ENCODE measurements at places on chromosomes 6 and 20.

- H3K4me3 ChIP-seq: no peak overlapping the region
- no peak overlapping the region for H3K27ac ChIP-seq
- H3K36me3 ChIP-seq: no peaks in the 10 kb centered on the region
- H3K27me3 ChIP-seq: no peaks in the 10 kb centered on the region
- no peak for DNase-seq
Observed at GRCh38 chr6:74534465-74535211, 671.2 kb downstream of the COL12A1 start.

GRCh38 chr6:146253691-146254090 is 224.8 kb downstream of the GRM1 start:
- no peaks in the 10 kb centered on the region for H3K36me3 ChIP-seq
- H3K4me3 ChIP-seq: no peak overlapping the region
- no peaks in the 10 kb centered on the region for H3K4me1 ChIP-seq

DNA sequence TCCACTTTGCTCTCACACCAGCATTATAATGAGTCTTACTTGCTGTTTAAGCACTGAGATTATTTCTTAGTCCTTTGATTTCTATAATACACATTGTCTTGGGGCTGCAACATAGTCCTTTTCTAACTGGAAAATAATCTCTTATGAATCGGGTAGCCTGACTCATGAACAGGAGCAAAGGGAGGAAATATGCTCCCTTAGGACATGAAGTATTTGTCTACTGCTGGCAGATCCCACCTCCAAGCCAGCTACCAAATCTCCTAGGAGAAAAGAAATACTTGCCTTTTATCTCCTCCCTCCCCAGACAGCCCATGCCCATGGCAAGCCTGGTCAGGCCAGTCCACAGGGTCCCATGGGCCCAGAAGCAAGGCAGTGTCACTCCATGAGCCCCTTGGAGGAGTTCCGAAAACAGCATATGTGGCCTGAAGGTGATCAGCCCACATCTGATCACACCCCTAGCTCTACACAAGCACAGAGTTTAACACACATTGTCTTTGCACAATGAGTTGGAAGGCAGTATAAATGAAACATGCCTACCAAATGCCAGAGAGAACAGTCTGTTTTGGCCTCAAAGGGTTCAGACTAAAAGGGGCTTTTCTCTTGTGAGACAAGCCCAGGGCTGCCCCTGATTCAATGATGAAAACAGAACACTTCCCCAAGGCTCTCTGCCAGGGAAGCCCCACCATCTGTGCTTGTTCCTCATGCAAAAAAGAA is 37.1 kb upstream of the SLC4A11 start:
- peaks cover 17% of the 10 kb centered on the region for H3K4me1 ChIP-seq
- DNase-seq: no peak
- H3K36me3 ChIP-seq: peaks cover 29% of the 10 kb centered on the region
- H3K27ac ChIP-seq: no peak overlapping the region

- no peaks in the 10 kb centered on the region for H3K36me3 ChIP-seq
- H3K4me1 ChIP-seq: no peaks in the 10 kb centered on the region
Observed at GRCh38 chr6:55654445-55654844, 75.5 kb upstream of the HMGCLL1 start.

DNA sequence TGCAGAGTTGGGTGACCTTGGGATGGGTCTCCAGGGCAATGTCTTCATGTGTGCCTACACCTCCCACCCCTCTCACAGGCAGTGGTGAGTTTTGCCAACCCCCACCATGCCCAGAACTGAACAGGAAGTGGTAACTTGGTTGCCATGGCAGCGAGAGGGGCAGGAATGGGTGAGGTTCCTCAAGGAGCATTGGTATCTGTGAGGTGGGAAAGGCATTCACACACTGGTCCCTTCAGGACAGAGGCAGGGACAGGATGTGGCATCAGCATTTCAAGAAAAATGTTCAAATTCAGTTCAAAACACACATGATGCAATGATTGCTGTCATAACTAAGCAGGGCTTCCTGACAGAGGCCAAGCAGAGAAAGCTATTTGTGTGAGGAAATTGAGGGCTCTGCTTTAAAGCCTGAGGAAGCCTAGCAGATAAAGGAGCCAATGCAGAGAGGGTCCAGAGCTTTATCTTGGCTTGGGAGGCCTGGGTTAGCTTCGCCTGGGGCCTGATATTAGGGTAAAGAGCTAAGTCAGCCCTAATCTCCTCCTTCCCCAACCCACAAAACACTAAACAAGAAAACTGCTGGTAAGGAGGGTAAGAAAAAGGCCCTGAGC is 551 bp downstream of the TREML2 start:
- DNase-seq: no peak
- peak overlapping the region; percentile 62 for H3K27ac ChIP-seq
- peaks cover 3% of the 10 kb centered on the region for H3K4me1 ChIP-seq
- H3K4me3 ChIP-seq: no peak overlapping the region
- H3K27me3 ChIP-seq: no peaks in the 10 kb centered on the region

- no peak for DNase-seq
- no peak overlapping the region for H3K27ac ChIP-seq
- no peak overlapping the region for H3K4me3 ChIP-seq
- no peaks in the 10 kb centered on the region for H3K27me3 ChIP-seq
- H3K4me1 ChIP-seq: peaks cover under 1% of the 10 kb centered on the region
Observed at GRCh38 chr6:57102976-57103375, 13.0 kb downstream of the ZNF451 start.

GRCh38 chr6:119137194-119138072 is 59.0 kb upstream of the FAM184A start:
- no peaks in the 10 kb centered on the region for H3K36me3 ChIP-seq
- no peaks in the 10 kb centered on the region for H3K27me3 ChIP-seq
- no peak overlapping the region for H3K4me3 ChIP-seq
- H3K4me1 ChIP-seq: peaks cover 7% of the 10 kb centered on the region
- no peak for DNase-seq

DNA sequence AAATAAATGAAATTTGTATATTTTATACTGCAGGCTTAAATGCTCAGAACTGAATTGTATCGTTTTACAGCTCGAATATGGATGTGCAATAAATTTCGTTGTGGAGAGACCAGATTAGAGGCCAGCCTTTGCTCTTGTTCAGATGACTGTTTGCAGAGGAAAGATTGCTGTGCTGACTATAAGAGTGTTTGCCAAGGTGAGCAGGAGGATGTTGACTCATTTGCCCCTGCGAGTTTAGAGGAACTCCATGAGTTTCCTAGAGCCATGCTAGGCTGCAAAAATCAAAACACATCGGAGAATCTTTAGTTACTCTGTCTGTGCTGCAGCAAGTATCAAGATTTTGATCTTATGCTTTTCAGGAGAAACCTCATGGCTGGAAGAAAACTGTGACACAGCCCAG is 15.4 kb downstream of the ENPP3 start:
- no peaks in the 10 kb centered on the region for H3K4me1 ChIP-seq
- H3K27me3 ChIP-seq: no peaks in the 10 kb centered on the region
- no peak for DNase-seq
- no peak overlapping the region for H3K27ac ChIP-seq

DNA sequence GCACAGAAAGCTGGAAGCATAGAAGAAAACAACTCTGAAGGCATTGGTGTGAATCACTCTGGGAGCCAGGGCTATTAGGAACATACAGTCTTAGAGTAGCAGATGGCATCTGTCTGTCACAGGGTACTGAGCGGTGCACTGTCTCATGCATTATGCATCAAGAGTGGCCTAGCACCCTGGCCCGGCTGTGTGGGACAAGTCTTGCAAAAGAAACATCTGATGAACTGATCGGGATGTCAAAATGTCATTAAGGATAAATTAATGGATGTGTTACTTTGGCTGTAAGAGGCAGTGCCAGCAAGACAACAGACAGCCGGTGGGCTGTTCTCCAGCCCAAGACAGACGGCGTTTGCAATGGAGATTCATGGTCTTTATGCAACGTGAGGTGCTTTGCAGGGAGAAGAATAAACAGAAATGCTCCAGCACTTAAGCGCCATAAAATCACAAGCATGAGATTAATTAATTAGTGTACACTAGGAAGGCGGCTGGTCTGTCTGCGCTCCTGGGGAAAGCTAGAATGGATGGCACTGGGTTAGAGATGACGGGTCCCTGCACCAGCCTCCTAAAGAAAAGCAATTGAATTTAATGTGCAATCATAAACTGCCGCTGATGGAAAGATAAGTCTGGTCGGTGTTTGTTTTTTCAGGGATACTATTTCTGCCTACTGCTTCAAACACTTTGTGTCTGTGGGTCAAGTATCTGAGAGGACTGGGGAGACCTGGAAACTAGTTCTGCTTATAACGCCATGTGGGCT is 600.6 kb upstream of the CHD6 start:
- H3K27ac ChIP-seq: no peak overlapping the region
- H3K27me3 ChIP-seq: peaks cover 14% of the 10 kb centered on the region
- H3K4me1 ChIP-seq: no peaks in the 10 kb centered on the region

GRCh38 chr6:13677878-13678254 is 33.8 kb downstream of the RANBP9 start:
- H3K4me1 ChIP-seq: no peaks in the 10 kb centered on the region
- H3K36me3 ChIP-seq: no peaks in the 10 kb centered on the region
- H3K27me3 ChIP-seq: no peaks in the 10 kb centered on the region
- H3K27ac ChIP-seq: no peak overlapping the region
- H3K4me3 ChIP-seq: no peak overlapping the region

DNA sequence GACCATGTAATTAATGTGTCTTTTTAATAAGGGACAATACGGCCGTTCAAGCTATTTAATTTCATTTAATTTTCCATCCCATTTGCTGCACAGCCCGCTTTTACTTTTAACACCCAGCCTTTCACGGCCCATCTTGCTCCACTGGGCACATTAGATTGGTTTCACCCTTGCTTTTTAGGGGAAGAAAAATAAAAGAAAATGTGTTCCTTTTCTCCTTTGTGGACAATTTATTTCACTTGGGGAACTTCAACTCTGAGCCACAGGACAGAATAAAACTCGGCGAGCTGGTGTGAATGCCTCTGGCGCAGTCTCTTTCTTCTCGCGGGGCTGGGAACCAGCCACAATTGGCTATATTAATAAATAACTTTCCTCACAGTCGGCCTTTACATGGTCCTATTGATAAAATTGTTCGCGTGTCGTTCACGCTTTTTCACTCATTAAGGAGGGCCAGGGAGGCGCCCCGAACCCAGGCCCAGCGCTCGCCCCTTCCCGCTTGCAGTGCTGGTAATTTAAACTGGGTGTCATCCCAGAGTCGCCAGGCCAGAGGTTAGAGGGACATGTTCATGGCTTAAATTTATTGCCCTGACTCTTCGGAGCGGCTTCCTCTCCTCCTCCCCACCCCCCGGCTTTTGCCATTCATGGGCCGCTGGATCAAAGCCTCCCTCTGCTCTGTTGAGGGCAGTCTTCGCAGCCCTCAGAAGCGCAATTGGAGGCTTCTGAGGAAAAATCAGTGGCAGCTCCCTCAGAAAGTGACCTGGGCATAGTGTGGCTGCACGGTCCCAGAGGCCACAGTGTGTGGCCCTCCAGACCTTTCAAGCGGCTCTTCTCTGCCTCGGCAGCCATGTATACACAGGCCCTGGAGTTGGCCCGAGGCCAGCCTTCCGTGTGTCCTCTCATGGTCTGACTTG is 2.2 kb upstream of the PRDM13 start:
- peaks cover 12% of the 10 kb centered on the region for H3K4me1 ChIP-seq
- no peaks in the 10 kb centered on the region for H3K36me3 ChIP-seq
- no peak overlapping the region for H3K27ac ChIP-seq
- DNase-seq: no peak
- H3K27me3 ChIP-seq: peaks cover 100% of the 10 kb centered on the region
- H3K4me3 ChIP-seq: no peak overlapping the region

DNA sequence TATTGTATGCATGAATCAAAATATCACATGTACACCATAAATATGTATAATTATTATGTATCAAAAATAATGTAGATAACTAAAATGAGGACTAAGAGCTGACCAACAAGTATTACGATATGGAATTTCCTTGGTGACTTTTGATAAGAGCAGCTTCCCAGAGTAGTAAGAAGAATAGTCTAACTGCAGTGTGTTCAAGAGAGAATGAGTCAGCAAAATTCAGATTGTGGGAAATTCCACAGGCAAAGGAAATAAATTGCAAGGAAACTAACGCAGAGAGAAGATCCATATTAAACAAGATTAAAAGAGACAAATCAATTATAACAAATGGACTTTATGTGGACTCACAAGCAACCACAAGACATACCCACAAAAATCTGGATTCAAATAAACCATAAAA is 26.4 kb downstream of the FRK start:
- no peaks in the 10 kb centered on the region for H3K27me3 ChIP-seq
- DNase-seq: no peak
- no peak overlapping the region for H3K27ac ChIP-seq
- peaks cover 8% of the 10 kb centered on the region for H3K4me1 ChIP-seq

- no peak overlapping the region for H3K4me3 ChIP-seq
- H3K36me3 ChIP-seq: no peaks in the 10 kb centered on the region
- no peaks in the 10 kb centered on the region for H3K4me1 ChIP-seq
- no peak overlapping the region for H3K27ac ChIP-seq
Observed at GRCh38 chr20:59485576-59486454, 118.5 kb upstream of the PHACTR3 start.

- H3K4me3 ChIP-seq: no peak within 1 kb of the TSS
- H3K36me3 ChIP-seq: no peaks in the 10 kb centered on the region
- peaks cover 14% of the 10 kb centered on the region for H3K4me1 ChIP-seq
Observed at GRCh38 chr6:100464903-100465700, at the start of gene SIM1. Gene SIM1 (minus strand): TSS chr6:100464921. CDS start chr6:100463468, 1,453 bp downstream.

GRCh38 chr6:71608646-71609045 is 277.7 kb upstream of the RIMS1 start:
- H3K4me1 ChIP-seq: no peaks in the 10 kb centered on the region
- no peak for DNase-seq
- no peak overlapping the region for H3K27ac ChIP-seq
- H3K36me3 ChIP-seq: no peaks in the 10 kb centered on the region

DNA sequence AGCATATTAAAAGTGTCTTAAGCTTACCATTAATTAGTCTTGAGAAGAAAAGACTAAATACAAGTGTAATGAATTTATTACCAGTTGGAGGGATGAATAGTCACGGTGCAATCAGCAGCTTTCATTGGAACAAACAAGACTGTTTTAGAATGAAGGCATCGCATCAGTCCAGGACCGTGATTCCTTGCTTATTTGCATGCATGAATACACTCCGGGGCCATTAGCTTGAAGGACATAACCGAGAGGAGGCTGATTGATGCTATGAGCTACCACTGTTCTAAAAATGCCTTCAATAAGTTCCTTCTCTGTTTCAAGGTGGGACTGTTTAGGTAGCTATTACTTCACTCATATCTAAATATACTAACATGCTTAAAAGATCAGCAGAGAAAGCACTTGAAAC is 17.9 kb downstream of the PROKR2 start:
- no peak overlapping the region for H3K27ac ChIP-seq
- H3K36me3 ChIP-seq: no peaks in the 10 kb centered on the region
- no peaks in the 10 kb centered on the region for H3K27me3 ChIP-seq
- H3K4me3 ChIP-seq: no peak overlapping the region
- H3K4me1 ChIP-seq: no peaks in the 10 kb centered on the region
- no peak for DNase-seq

Measured in esophagus squamous epithelium (tissue), 5 donors.